ENCODE measurements at places on chromosomes 11 and 22.

DNA sequence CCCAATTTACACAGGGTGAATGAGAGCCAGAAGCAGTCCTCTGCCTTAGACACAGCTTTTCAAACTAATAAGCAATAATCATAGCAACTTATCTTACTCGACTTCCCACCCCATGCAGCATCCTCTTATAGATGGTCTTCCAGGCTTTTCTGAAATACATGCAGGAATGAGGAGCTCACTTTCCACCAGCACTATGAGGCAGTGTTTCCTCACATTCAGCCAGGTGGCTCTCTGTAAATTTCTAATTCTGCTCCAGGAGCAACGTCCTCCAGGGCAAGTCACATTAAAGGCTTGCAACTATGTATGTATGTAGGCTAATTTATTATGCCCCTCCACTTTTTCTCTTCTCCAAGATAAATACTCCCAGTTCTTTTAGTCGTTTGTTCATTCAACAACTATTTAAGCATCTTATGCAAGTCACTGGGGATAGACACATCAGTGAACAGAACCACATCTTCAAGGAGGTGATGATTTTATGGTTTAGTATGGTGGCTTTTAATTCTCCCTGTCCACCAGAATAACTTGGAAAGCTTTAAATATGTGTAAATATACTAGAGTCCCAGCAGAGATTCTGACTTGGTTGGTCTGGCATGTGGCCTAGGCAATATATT lies 59.9 kb downstream of the PAK1 start:
- no peak for DNase-seq

- DNase-seq, result peak; percentile 40
Measured at GRCh38 chr11:58286249-58286648, 18.2 kb upstream of the OR10W1 start.

GRCh38 chr11:82872377-82873150 lies 27.7 kb downstream of the PRCP start:
- no peak for DNase-seq

DNA sequence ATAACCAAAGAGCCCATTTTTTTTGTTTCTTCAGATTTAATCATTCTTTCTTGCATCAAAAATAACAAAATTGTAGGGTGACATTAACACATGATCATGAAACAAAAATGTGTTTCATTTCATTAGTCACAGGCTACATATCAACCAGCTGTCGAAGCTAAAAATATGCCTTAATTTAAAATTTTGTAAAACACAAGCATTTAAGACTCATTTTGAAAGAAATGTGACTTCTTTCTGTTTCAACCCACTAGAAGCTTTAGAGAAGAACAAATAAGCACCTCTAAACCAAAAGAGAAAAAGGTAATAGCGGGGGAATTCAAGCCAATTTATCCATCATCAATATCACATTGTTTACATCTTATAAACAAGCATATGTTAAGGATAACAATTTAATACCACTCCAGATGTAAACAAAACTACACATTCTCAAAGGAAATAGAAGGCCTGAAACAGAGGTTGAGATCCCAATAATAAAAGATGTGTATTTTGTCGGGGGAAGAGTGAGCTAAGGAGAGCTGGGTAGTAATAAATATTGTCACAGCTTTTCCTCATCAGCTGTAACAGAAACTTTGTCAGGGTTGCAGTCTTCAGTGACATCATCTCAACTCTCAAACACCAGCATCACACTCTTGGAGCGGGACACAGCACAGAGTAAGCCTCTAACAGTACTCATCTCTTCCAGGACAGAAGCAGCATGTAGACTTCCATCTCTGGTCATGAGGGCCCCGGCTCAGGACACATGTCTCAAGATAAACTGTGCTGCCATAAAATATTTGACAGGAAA lies 42.0 kb downstream of the ALG9 start:
- DNase-seq, result peak; percentile 58

- DNase-seq, result no peak
Measured at GRCh38 chr11:84236436-84236835, 950.3 kb upstream of the CCDC90B start.

GRCh38 chr11:120710354-120711131 lies 199.0 kb downstream of the GRIK4 start:
- no peak for DNase-seq

DNA sequence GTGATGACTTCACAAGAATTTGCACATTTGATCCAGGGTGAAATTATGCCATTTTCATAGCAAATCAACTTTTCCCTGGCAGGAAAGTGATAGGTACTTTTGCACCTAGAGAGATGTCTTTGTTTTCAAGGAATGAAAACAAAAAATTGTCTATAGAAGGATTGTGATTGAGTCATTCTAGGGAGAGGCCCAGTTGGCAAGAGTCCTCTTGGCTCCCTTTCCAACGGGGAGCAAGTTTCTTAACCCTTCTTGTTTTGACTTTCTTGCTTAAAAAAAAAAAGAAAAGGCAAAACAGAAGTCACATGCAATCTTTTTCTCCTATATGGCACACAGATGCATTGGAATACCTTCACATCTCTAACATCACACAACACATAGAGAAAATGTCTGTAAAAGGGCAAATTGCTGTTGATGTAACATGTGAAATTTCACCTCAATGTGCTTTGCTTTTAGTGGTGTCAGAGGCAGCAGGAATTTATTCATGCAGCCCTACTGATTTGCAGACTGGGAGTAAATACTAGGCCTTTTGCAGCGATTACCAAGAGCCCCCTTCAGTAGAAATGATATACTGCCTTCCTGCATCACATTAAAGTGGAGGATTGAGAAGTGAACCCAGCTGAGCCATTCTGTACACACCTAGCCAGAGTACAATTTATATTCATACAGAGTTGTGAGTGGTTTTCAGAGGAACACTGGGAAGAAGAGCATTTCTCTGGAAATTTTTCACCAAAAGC lies 290.7 kb upstream of the MPPED2 start:
- DNase-seq, result no peak

- DNase-seq, result no peak
Measured at GRCh38 chr11:125947419-125948277, 1.8 kb downstream of the VSIG10L2 start.

DNA sequence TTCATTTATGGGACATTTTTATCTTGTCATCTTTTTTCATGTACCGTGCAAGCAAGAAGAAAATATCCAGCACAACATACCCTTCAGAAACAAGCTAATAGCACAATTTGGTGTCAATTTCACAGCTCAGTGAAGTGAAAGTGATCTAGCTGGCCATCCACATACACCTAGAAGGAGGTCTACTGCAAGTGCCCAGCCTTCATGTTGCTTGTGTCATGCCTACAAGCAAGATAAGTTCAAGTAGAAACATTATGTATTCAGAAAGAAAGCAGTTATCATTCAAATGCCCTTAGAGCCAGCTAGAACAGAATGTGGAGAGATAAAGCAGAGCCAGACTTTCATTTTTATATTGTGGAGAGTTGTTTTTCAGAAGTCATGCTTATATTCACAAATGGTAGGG lies 325.7 kb upstream of the PITPNB start:
- DNase-seq, result no peak

- no peak for DNase-seq
Measured at GRCh38 chr11:6703247-6704063, 20.3 kb upstream of the MRPL17 start.

- DNase-seq, result no peak
Measured at GRCh38 chr11:17012712-17013547, 1.3 kb downstream of the PLEKHA7 start.

DNA sequence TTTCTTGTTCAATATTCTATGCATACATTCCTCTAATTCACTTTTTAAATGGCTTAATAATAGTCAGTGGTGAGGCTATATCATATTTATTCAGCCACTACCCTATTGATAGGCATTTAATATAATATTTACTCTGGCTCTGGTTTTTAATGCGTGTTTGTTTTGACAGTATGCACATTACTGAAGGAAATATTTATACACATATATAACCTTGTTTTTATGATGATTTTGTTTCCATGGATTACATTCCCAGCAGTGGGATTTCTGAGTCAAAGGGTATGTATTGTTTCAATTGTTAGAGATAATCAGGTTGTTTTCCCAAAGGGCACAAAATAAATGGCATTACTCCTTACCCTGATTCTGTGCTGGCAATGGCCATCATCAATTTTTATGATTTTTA lies 105.8 kb downstream of the UVRAG start:
- DNase-seq, result no peak

- no peak for DNase-seq
Measured at GRCh38 chr11:110327508-110327907, 31.1 kb upstream of the RDX start.

GRCh38 chr11:74057249-74058151 lies 48.6 kb upstream of the UCP3 start:
- no peak for DNase-seq

GRCh38 chr22:38718414-38718813 lies 12.7 kb downstream of the GTPBP1 start:
- DNase-seq, result no peak

- no peak for DNase-seq
Measured at GRCh38 chr22:36641902-36642640, 61.5 kb downstream of the CACNG2 start.

DNA sequence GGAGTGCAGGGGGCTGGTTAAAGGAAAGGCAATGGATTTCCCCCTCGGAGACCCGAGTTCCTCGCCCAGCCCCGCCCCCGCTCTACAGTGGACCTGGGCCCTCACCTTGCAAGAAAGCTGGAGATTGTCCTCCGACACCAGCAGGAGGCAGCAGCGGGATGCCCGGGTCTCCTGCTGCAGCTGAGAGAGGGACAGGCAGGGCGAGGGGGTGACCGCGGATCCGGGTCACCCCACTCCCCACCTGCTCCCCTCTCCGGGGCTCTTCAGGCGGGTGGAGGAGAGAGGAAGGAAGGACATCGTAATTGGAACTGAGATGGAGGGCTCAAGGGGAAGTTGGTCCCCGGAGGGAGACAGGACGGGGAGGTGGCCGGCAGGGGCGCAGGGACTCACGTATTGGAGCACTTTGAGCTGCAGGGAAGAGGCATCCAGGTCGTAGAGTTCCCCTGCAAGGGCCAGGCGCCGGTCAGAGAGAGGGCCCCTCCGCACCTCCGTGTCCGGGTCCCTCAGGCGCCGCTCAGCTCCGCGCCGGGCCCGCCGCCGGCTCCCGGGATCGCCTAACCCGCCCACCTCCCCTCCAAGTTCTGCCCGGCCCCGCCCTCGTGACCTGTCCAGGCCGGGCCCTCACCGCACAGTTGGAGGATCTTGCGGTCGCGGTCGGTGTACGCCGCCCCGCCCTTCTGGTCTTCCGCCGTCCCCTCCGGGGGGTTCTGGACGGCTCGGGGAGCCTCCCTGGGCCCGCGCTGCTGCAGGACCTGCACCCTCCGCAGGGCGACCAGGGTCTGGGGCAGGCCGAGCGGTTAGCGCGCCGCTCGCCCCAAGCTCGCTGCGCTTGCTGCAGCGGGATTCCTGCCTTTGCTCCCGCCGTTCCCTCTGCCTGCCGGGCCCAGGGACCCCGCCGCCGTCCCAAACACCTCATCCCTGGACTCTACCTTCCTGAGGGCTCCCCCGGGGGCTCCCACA lies 84.1 kb downstream of the PDE2A start:
- peak; percentile 64 for DNase-seq

GRCh38 chr11:33258631-33259205 lies 1.5 kb downstream of the HIPK3 start:
- no peak for DNase-seq

DNA sequence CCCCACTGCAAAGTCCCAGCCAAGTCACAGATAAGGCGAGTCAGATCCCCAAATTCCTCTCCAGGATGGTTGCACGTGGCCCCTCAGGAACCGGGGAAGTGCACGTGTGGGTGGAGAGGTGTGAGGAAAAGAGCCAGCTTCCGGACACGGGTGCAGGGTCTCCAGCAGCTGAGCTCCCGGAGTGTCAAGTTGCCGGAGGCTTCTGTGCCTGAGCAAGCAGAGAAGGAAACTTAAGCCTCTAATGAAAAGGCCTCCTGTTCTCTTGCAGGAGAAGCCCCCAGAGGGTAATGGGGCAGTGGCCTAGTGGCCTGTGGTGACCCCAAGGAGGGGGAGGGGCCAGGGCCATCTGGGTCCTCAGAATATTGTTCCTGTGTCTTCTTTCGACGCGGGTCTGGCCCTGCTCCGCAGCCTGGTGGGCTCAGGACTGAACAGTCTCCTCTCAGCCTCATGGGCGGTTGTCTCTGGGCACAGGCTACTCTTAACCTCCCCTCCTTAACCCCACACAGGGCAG lies 147.9 kb downstream of the FEZ1 start:
- DNase-seq, result no peak

DNA sequence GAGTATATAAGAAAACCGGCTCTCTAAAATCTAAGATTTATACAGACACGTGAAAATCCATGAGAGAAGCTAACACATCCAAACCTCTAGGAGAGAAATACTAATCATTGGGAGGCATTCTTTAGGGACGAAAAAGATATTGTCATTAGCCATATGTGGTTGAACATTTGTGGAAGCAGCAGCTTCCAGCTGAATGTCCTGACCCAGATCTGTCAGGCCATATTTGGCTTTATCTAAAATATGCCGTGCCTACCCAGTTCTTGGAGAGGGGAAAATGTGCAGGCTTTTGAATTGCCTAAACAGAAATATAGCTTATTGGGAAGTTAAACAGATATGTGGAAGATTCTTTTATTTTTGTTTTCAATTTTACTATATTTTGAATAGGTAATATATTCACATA lies 6.4 kb downstream of the CCDC89 start:
- no peak for DNase-seq

- peak; percentile 46 for DNase-seq
Measured at GRCh38 chr11:32231909-32232493, 141.1 kb downstream of the RCN1 start.

GRCh38 chr11:2234963-2235362 lies 35.4 kb downstream of the ASCL2 start:
- DNase-seq, result no peak
